ENCODE measurements at places on chromosomes 4 and X.
A peak's percentile ranks its signal among the peaks of the same experiment; 100 is the strongest.

DNA sequence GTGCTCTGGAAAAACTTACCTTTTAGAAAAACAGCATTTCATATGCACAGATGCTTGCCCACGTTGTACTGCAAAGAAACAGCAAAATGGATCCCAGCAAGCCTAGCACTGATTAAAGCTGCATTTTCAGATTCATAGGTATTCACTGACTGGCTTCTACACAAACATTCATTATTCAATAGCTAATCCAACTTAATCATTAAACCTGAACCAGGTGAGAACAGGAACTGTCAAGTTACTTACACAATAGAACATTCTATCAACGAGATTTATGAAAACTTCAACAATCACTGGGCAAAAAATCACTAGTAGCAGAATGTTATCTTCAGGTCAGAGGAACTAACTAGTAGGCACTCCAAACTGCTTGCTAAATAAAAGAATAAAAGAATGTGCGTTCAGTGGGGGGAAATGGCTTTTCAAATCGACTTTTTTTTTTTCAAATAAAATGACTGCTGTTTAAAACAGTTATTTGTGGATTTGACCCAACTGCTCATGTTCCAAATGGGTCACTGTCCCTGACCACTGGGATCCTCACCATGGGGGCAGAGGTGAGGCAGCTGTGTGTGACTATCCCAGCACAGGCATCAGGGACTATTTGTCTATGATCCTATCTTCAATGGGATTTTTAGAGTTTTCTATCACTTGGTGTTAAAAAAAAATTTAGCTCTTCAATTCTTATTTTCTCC lies 42.3 kb downstream of the STX18 start:
- DNase-seq = no peak

DNA sequence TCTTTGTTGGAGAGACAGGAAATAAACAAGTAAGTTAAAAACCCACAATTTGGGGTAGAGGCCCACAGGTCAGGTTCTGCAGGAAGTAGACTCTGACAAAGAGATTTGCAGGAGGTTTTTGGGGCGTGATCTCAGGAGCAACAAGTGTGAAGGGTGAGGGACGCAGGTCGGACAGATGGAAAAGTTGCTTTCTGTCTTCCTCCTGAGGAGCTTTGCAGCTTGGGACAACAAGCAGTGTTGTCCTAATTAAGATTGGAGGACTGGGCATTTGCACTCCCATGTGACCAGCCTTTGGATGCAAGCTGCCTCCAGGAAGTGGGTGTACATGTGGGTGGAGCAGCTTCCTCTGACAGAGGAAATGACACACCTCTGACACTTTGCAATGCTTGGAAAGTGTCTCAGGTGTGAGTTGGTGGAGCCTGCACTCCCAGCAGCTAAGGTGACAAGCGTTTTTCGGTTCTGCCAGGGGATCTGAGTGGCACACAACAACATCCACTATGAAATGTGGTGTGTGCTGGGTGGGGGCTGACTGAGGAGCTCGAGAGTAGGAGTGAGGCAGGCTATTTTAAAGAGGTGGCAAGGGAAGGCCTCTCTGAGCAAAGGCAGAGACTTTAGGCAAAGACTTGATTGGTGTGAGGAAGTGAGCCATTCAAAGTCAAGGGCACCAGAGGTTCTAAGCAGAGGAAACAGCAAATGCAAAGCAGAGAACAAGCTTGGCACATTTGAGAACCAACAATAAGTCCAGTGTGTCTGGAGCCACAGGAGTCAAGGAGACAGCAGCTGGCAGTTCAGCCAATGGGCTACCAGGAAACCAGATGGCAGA lies 339.8 kb upstream of the GATB start:
- peak; percentile 64 for DNase-seq

GRCh38 chrX:78661836-78662235 lies 2.7 kb upstream of the RTL3 start:
- no peak for DNase-seq

- no peak for DNase-seq
Observed at GRCh38 chr4:96326846-96327245, 487.0 kb downstream of the PDHA2 start.

DNA sequence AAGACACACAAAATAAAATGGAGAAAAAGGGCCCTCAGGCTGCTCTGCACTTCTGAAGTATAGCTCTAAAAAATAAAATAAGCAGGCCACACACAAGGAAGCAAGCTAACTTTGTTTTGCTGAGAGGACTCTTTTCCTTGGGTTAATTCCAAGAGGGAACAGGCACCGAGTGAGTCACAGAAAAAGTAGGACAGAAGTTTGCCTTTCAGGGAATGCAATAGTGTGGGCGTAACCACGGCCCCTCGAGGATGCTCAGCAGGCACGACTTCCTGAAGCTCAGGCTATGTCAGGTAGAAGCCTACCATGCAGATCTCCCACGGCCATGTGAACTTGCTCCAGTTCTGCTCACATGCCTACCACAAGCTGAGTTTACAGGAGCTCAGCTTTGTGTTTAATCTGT lies 22.1 kb downstream of the PPP1R2C start:
- DNase-seq = no peak

DNA sequence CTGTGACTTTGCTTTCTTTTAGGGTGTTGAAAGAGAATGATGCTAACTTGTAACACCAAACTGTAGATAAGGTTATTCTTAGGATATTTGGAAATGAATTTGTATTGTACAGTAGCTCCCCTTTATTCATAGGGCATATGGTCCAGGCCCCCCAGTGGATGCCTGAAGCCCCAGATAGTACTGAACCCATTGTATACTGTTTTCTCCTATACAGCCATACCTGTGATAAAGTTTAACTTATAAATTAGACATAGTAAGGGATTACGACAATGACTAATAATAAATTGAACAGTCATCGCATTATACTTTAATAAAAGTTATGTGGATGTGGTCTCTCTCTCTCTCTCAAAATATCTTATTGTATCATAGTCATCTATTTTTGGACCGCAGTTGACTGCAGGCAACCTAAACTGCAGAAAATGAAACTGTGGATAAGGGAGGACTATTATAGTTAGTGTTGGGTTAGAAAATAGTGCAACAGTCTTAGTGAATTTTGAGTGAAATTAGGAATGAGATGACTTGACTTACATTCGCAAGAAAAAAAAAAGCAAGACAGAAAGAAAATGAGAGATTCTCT lies 105.1 kb downstream of the CLDN22 start:
- no peak for DNase-seq

DNA sequence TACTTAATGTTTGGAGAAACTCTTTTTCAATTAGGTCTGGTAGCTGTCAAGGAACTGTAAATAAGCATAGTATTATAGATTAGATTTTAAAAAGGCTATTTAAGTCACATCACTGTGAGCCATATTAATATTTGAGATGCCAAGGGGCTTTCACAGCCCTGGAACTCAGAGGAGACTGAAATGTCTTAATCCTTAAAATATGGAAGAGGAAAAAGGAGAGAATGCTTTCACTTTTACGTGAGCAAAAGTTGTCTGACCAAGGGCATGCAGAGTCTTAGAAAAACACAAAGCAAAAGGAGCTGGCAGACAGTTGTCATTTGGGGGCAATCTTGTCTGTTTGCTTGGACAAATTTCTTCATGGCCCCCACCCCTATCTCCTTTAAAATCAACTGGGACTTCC lies 253.2 kb upstream of the IGFBP7 start:
- DNase-seq = no peak

GRCh38 chr4:13860126-13860525 lies 232.6 kb upstream of the BOD1L1 start:
- no peak for DNase-seq

GRCh38 chr4:53804719-53805118 lies 213.4 kb upstream of the LNX1 start:
- DNase-seq = no peak

GRCh38 chr4:54882616-54883015 lies 224.9 kb downstream of the KIT start:
- no peak for DNase-seq

- no peak for DNase-seq
Observed at GRCh38 chrX:45524296-45524695, 323.6 kb upstream of the DIPK2B start.

DNA sequence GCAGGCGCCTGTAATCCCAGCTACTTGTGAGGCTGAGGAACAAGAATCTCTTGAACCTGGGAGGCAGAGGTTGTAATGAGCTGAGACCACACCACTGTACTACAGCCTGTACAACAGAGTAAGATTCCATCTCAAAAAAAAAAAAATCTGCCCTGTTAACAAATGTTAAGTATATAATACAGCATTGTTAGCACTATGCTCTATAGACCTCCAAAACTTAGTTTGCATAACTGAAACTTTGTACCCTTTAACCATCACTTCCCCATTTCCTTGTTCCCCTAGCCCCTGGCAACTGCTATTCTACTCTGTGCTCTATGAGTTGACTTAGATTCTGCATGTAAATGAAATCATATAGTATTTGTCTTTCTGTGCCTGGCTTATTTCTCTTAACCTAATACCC lies 76.7 kb downstream of the TAB3 start:
- no peak for DNase-seq

DNA sequence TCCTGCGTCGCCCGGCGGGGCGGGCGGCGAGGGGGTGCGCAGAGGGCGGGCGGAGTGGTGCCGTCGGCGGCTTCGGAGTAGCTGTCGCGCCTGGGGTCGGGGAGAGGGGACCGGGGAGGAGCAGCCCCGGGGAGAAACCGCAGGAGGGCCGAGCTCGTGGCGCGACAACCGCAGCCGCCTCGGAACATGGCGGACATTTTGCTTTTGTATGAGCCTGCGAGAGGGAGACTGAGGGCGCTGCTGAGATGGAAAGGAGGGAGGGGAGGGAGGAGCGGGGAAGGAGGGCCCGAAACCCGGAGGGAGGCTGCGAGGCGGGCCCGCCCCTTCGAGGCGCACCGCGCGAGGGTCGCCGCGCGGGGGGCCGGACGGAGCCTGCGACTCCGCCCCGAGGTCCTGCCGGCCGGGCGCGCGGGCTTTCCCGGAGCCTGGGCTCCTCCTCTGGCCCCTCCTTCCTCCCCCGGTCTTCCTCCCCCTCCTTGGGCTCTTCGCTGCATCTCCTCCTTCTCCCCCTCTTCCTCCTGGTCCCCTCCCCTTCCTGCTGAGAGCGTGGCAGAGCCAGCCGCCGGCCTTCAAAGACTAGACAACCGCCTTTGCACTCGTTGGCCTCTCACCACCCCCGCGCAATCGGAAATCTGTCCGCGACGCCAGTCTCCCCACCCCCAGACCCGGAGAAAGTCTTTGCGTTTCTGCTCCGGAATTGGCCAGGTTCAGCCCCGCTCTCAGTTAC lies 1.1 kb downstream of the INTS6L start:
- peak; percentile 62 for DNase-seq

DNA sequence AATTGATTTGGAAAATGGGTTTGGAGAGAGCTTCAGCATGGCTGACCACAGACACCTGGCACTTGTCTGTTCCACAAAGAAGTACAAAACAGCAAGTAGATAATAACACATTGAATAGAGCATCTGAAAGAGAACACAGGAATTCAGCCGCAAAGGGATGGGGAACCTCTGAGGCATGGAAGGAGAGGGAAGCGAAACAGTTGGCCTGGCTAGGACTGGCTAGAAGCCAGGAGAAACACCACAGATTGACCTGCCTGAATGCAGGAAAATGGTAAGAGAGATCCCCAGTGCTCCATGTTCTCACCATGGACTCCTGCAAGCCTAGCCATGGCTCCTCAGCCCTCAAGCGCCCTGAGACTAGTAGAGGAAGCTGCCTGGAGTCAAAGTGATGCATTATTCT lies 169.7 kb upstream of the SH3RF1 start:
- no peak for DNase-seq

GRCh38 chr4:70371987-70372386 lies 10.9 kb upstream of the SMR3B start:
- DNase-seq = no peak

DNA sequence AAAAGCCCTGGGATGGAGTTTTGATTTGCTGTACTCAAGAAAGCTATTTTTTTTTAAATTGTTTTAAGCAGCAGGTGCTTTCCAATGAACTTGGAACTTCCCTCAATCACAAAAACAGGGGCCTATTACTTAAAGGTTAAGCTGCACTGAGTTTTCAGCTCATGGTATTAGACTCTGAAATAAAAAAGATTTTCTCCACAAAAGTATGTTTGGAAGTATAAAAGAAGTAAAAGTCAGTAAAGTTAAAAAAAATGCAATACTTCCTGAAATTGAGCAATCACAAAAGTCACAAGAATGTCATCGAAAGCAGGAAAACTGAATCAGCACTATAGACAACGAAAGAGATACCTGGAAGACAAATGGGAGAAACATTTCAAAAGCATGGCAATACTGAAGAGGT lies 38.9 kb upstream of the PLAC8 start:
- DNase-seq = no peak

GRCh38 chr4:65880594-65880993 lies 210.3 kb upstream of the EPHA5 start:
- no peak for DNase-seq

DNA sequence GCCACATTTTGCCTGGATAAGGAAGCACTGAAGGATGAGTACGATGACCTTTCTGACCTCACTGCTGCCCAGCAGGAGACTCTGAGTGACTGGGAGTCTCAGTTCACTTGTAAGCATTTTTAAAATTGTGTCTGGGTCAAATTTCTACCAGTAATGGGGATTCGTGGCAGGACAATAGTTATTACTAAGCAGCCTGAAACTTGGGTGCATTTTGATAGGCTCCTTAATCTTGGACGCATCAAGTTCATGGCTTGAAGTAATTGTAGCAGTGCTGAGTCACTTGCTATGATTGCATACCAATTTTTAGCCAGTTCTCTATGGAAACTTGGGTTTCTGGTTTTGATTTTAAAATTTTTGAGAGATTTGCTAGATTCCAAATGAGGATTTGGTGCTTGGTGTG lies 4.3 kb downstream of the PGRMC1 start:
- no peak for DNase-seq

DNA sequence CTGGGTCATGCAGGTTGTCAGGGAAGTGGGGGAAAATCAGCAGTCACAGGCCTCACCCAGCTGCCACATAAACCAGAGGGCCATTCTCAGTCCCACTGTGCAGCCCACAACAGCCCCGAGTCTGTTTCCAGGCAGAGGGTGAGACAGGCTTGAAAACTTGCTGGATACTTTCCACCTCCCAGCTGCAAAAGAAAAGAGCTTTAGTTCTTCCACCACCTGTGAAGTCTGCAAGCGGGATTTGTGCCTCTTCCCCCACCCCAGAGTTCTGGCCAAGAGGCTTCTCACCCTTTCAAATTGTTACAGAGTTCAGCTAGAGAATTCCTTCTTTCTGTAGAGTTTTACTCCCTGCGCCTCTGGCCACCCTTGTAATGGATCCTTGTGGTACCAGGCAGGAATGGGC lies 115.5 kb upstream of the ZDHHC15 start:
- DNase-seq = no peak

DNA sequence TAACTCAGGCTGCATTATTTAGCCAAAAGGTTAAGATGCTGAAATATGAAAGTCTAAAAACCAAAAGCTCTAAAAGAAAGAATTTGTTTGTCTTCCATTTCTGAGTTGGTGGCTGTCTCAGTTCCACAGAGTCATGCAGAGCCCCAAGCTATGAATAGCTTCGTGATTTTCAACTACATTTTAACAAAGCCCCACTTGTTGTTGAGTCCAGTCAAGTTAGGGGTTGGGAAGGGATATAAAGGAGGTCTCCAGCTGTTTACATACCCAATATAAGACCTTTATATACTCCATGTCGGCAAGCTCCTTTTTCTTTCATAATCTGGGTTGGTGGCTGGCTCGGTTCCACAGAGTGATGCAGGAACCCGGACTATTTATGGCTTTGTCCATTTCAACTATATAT lies 924.6 kb upstream of the PRKX start:
- DNase-seq = no peak

GRCh38 chr4:181939199-181939945 lies 303.8 kb upstream of the TENM3 start:
- DNase-seq = no peak

- no peak for DNase-seq
Observed at GRCh38 chr4:160316036-160316435, 1213.2 kb downstream of the RAPGEF2 start.

Measured in stimulated activated CD4-positive, alpha-beta T cell treated with anti-CD3 and anti-CD28 coated beads, Interleukin-15, amount 100 ng/mL, for 1 hour (primary cell).